ENCODE measurements at places on chromosomes 3 and 15.

GRCh38 chr15:101179341-101180153 is 72.3 kb downstream of the CHSY1 start:
- peak; percentile 69 for DNase-seq

DNA sequence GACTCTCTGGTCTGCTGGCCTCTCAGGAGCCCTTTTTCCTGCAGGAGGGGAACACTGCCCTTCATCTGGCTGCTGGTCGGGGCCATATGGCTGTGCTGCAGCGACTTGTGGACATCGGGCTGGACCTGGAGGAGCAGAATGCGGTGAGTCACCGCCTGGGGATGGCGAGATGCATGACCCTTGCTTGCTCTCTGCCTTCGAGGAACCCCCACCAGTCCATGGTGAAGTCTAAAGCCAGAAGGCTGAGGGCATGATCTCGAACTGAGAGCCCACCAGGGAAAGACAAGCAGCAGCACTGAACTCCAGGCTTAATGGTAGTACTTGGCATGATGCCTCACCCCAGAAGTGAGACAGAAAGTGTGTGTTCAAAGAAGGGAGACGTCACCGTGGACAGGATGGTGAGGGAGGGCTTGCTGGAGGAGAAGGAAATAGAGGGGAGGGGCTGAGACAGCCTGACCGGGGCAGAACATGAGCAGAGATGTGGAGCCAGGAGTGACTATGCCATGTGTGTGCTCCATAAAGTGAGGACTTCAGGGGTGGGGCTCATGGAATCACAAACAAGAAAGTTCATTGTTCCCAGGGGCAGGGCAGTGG is 19.2 kb downstream of the ANKDD1A start:
- DNase-seq: no peak

GRCh38 chr15:81263477-81263876 is 60.5 kb downstream of the STARD5 start:
- DNase-seq: no peak

DNA sequence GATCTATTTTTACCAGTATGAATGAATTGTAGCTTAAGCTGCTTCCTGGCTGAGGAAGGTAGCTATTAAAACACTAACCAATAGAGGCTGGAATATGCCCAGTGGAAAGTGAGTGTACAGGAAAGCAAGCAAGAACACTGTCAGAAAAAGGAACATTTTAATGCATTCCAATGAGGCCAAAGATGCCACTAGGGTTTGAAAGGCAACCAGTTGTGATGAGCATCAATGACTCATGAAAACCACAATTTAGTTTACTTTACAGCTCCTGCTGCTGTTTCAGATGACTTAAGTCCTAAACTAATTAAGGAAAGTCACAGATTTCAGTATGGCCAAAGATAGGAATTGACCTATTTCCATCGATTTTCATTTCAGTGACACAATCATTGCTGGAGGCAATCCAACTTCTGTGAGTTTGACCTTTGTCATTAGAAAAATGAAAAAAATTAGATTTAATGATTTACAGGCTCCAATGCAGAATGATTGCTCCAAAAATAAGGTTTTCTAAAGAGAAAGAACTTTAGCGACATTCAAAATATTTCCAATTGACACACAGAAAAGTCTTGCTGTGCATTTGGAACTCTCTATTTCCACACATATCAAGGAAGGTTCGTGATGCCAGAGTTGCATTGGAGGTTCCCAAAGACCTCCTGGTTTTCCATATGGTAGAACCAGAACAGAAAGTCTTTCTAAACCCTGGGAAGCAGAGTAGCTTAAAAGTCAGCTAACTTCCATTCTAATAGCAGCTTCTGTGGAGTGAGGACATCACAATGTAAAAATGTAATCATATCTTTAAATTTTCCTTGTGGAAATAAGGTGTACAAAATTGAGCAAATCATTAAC is 103.0 kb downstream of the SUCNR1 start:
- peak; percentile 95 for DNase-seq

All from GM04504 (cell line).